ENCODE measurements at places on chromosomes 7 and 10. TPM values are rescaled to one million over a fixed set of nuclear protein-coding genes. Genes with fewer than 3 reads are reported as not detected.

Gene WNT16
- total RNA-seq = under 0.01 TPM

Gene GSTO2
- 11.0 TPM for total RNA-seq

Gene MEST
- total RNA-seq = 1,396 TPM

Gene SEMA3E
- total RNA-seq = 4.2 TPM

Gene URGCP
- 37.1 TPM for total RNA-seq

Gene OR2A1
- 0.39 TPM for total RNA-seq

Gene DYNC1I1
- 3.5 TPM for total RNA-seq

Gene JCAD
- 73.6 TPM for total RNA-seq

Gene ZNF727
- total RNA-seq = 2.9 TPM

Gene IKZF1
- not detected for total RNA-seq
